ENCODE measurements at places on chromosomes 4 and X. TPM values are rescaled to one million over a fixed set of nuclear protein-coding genes. Genes with fewer than 3 reads are reported as not detected.

SPARCL1 gene
- not detected for total RNA-seq

ZNF711 gene
- total RNA-seq: 2.3 TPM

CD38 gene
- not detected for total RNA-seq

DNA sequence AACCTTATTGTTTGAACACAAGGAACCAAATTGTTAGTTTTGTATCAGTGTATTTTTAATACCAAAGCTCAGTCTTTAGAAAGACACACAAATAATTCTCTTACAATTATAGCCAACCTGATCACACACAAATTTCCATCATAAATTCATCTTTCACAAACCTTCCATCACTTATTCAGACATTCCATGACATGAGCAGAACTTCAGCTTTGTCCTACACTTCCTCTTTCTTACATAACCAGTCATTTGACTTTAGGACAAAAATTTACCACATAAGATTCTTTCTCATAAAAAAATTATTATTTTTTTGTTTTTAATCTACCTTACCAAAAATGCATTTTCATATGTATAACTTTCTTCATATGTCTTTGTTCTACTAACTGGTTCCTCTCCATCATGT, 312.2 kb downstream of the GALNTL6 start:
- DNase-seq: no peak

GRCh38 chr4:158131027-158131426, 41.8 kb downstream of the GASK1B start:
- DNase-seq: no peak

DNA sequence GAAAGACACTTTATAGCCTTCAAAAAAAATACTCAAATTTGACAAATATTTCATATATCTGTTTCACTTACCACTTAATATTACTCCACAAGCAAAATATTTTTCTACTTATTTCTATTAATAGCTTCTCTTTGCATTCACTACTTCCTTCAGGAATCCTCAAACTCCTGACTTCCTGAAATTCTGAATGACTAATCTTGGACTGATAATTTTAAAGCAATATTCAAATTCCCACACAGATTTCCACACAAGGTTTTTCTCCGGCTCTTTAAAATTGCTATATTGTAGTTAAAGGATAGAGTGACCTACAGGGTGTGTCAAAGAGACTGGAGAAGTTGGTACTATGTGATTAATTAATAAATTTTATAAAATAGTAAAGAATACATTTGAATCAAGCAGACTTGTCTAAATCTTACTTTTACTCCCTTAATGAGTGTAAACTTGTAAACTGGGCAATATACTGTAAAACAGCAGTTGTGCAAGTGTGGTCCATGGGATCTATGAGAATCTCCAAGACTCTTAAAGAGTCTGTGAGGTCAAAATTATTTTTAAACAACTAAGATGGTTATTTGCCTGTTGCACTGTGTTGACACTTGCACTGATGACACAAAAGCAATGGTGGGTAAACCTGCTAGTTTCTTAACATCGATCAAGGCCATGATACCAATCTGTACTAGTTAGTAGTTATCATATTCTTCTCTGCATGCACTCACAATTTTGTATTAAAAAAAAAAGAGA, 44.5 kb downstream of the ANKRD17 start:
- DNase-seq: peak; percentile 48

DNA sequence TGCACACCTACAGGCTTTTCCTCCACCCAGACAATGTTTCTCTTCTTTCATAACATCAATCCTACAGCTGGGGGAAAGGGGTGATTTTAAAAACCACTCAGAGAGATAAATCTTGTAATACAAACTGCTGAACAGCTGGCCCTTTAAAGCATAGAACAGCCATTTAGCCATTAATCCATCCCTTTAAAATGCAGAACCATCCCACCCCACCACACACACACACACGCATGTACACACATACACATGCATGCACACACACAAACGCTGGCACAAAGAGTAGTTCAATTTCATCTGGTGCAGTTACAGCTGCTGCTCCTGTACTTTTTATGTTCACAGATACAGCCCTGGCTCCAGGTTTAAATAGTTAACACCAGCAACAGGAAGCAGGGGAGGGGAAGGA, 426.1 kb downstream of the MID1IP1 start:
- DNase-seq: no peak

DNA sequence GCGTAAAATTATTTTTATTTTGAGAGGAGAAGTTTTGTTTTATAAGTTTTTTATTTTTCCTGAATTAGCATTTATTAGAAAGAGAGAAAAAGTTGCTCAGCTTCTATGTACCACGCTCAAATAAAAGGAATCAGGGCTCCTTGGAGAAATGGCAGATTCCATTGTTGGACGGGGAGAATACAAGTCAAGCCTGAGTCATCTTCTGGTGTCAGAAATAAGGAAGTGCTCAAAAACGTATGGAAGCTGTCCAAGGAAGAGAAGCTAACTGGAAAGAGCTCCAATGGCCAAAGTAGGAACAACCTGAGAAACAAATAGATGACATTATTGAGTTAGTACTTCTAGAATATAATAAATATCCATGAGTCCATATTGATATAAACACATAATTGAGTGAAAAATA, 89.3 kb upstream of the NEIL3 start:
- DNase-seq: peak; percentile 77

DNA sequence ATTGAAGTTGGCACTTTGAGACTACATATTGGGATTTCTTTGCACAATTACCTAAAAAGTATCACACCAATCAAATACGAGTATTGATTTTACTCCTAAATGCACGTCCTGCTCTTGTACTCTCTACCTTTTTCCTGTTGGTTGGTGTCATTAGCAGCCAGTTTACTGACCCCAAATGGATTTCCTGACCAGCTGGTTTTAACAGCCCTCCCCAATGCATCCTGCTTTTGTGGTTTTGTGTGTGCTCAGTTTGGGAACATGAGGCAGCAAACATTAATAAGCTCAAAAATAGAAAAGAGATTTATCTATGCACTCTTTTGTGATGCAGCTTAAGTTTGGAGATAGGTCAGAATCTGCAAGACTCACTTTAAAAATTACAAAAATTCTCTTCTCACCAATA, 230.3 kb downstream of the MAPK10 start:
- DNase-seq: no peak

- no peak for DNase-seq
These were observed 169.2 kb upstream of the RPS6KA3 start for GRCh38 chrX:20435913-20436312.

- no peak for DNase-seq
These were observed 104.1 kb downstream of the FSTL5 start for GRCh38 chr4:162059656-162060055.

DNA sequence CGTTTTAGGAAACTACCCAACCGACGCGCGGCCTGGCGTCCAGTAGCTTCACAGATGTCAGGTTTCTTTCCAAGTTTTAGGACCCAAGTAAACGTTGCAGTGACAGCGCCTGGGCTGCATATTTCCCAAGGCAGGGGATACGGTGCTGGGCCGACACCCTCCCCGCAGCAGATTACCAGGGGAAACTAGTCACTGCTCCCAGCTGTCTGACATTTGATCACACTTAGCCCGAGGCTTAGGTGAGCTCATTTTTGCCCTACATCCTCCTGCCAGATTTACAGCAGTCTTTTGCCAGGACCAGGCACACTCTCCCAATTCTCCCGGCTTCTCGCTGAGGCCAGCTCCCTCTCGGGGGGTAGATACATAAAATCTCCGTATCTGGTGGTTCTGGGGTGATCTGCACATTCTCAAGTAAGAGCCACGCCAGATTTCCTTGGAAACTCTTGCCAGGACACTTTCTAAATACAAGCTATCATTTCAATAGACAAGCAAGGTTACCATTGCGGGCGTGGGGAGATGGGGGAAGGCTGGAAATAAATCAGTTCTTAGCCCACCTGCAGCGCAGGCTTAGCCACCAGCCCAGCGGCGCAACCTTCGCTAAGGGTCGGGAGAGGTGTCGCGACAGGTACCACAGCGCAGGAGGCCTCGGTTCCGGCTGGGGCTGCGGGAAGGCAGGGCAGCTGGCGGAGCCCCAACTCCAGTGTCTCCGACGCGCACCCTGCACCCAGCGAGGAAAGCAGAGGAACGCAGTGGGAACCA, 2.5 kb upstream of the SOX3 start:
- no peak for DNase-seq

GRCh38 chr4:128521156-128521555, 233.5 kb upstream of the PGRMC2 start:
- peak; percentile 49 for DNase-seq

- no peak for DNase-seq
These were observed 607.8 kb upstream of the HS3ST1 start for GRCh38 chr4:12036450-12036849.

DNA sequence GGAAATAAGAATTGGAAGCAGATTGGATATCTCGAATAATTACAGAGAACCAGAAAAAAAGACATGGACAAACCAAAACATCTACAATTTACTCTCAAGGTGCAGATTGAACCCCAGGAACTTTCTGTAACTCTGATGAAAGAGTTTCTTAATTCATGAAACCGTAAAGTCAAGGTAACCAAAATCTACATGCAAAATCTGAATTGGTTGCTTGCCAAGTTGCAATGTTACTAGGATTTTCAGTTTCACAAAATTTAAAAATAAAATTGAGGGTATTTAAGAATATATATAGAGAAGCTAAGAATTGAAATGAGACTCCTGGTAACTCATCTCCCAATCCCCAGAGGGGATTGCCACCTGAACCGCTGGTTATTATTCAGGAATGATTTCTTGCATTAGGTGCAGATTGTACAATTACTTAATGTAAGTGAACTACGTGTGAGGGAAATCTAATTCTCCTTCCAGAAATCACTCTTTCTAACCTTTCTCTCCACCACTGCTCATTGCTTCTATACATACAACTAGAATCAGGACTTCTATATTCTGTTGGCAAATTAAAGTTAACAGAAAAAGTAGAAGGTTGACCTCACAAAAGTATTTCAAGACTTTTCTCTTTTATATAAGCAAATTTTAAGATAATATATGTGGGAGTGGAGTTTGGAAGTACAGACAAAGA, 221.5 kb upstream of the NDST4 start:
- no peak for DNase-seq

- no peak for DNase-seq
These were observed 118.9 kb upstream of the GPC4 start for GRCh38 chrX:133534172-133534571.
